ENCODE measurements at places on chromosomes 12 and 14.

DNA sequence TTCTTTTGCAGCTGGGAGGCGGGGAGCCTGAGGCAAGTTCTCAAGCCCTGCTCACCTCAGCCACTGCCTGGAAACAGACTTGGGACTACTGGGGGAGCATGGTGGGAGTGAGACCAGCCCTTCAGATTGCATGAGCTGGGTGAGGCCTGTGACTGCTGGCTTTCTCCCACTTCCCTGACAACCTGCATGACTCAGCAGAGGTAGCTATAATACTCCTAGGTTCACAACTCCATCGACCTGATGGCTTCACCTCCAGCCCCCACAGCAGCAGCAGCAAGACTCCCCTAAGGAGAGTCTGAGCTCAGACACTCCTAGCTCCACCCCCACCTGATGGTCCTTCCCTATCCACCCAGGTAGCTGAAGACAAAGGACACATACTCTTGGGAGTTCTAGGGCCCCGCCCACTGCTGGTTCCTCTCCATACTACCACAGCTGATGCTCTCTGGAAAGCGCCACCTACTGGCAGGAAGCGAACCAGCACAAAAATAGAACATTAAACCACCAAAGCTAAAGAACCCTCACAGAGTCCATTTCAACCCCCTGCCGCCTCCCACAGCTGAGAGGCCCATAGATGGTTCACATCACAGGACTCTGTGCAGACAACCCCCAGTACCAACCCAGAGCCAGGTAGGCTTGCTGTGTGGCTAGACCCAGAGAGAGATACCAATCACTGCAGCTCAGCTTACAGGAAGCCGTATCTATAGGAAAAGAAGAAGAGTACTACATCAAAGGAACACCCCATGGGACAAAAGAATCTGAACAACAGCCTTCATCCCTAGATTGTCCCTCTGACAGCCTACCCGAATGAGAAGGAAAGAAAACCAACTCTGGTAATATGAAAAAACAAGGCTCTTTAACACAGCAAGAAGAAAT is 68.7 kb downstream of the RPAP3 start:
- no peak for DNase-seq

GRCh38 chr12:20411345-20411744 is 43.0 kb downstream of the PDE3A start:
- no peak for DNase-seq

DNA sequence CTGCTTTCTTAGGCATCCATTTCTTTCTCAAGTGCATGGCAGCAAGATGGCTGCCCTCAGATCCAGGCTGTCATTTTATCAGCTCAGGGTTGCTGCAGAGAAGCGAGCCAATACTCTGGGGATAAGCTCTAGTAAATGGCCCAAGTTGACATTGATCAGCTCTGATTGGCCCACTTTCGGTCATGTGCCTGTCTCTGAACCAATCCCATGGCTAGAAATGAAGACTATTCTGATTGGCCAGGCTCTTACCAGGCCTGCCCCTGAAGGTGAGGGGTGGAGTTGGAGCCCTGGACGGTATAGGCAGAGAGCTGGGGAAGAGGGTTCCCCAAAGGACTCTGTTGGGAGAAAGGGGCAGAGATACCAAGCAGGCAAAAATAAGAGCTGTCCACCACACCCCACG is 41.4 kb downstream of the MYO1H start:
- DNase-seq, result no peak

- DNase-seq, result no peak
Observed at GRCh38 chr14:68135028-68135427, 315.4 kb downstream of the RAD51B start.

DNA sequence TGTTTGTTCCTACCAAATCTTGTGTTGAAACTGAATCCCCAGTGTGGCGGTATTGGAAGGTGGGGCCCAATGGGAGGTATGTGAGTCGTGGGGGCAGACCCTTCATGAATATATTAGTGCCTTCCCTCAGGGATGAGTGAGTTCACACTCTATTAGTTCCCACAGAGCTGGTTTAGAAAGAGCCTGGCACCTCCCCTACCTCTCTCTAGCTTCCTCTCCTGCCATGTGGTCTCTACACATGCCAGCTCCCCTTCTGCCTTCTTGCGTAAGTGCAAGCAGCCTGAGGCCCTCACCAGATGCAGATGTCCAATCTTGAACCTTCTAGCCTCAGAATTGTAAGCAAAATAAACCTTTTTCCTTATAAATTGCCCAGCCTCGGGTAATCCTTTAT is 105.8 kb downstream of the SPTSSA start:
- peak; percentile 79 for DNase-seq

- DNase-seq, result no peak
Observed at GRCh38 chr12:42742716-42743115, 153.2 kb upstream of the PRICKLE1 start.

DNA sequence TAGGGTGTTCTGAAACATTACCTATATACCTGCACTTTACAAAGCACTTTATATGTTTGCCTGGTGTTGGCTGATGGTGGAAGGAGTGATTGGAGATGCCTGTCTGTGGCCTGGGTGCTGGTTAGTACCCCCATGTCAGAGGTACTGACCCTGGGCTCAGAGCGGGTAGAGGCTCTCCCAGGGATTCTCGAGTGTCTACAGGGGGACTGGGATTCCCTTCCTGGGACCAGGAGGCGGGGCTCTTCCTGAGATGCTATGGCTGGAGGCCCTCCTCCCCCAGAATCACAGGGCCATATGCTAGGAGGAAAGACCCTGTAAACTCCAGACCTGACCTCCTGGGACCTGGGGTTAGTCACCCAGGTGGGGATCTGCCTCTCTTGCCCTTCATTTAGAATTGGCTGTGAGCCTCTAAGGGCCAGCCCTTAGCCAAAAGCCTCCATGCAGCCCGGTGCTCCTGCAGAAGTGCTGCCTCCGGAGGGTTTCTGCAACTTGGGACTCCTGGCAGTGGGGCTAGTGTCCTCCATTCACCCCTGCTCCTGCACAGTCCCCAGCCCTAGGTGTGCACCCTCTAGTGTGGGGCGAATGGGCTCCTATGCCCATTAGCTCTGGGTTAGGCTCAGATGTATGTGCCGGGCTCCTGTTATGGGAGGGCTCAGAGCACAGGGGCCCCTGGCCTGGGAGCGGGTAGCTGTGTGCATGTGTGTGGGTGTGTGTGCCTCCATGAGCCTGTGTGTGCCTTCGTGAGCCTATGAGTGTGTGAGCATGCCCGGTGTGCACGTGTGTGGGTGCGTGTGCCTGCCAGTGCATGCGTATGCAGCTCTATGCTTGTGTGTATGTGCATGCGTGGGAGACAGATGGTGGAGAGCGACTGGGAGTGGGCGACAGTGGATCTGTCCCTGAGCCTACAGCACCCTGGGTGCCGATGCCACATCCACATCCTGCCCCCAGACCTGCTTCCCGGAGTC is 36.6 kb downstream of the RTL1 start:
- no peak for DNase-seq

GRCh38 chr12:25705261-25705660 is 152.2 kb upstream of the LMNTD1 start:
- no peak for DNase-seq

GRCh38 chr14:98477935-98478334 is 794.1 kb downstream of the BCL11B start:
- DNase-seq, result no peak

- DNase-seq, result no peak
Observed at GRCh38 chr14:102998393-102998792, 59.0 kb downstream of the CDC42BPB start.

GRCh38 chr12:117189725-117190209 is 503 bp downstream of the FBXO21 start:
- no peak for DNase-seq

DNA sequence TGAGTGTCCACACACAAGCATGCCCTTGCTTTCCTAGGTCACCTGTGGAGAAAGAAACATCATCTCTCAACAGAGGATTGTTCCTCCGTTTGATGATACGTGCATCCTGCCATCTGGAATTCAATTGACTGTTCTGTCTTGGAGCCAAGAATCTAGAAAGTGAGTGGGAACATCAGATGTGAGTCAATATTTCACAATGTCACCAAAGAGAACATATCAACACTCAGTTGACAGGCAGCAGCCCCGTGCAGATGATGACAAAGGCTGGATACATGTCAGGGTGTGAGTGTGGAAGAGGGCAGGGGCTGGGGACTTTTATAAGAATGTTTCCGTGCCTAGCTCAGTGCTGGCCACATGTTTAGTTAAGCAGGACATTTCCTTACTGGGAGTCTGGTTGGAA is 76.1 kb downstream of the TBC1D30 start:
- no peak for DNase-seq

DNA sequence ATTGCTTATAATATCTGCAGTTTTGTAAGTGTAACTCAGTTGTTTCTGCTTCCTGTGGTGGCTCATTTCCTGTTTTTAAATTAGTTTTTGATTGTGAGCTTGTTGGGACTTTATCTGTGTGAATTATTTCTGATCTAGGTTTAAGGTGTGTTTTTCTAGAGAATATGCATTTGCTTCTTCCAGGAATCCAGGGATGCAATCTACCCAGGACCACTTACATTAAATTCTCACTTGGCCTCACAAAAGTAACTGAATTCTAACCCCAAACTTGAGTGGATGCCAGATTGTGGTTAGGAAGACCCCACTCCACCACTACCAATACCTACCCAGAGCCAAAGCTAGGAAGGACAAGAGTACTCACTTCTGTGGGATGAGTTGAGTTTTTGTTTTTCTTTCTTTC is 11.9 kb downstream of the STYX start:
- DNase-seq, result no peak

GRCh38 chr14:84090837-84091236 is 1439.1 kb upstream of the FLRT2 start:
- DNase-seq, result no peak

DNA sequence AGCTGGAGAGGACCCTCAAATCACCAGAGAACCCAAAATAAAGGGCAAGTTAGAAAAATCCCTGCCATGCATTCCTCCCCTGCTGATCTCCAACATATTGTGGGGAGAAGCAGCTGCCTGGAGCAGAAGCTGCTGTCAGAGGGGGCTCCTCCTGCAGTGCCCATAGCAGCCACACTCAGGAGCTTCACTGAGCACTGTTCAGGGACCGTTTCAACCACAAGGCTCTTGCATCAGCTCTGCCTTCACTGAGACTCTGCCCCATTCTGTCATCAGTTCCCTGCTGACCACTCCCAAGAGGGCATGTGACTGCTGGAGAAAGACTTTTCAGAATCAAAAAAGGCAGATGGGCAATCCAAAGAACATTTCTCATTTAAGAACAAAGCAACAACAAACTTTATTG is 392.7 kb downstream of the GALC start:
- DNase-seq, result peak; percentile 1

DNA sequence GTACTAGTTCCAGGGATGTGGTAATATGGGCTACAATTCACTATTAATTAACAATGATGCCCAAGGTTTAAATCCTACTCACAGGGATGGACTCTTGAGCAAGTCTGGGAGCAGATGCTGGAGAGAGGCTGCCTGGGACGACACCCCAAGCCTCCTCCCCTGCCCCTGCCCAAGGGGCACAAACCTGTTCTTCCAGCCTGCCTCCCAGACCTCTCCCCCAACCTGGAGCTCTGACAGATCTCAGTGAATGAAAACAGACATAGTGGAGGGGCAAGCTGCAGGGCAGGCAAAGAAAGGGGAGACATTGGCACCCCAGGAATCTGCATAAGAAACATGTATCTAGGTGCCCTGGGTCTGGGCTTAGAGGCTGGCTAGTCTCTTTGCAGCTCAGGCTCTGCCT is 5.8 kb downstream of the KDM2B start:
- DNase-seq, result no peak

- no peak for DNase-seq
Observed at GRCh38 chr12:6140651-6141447, 16.4 kb upstream of the VWF start.

DNA sequence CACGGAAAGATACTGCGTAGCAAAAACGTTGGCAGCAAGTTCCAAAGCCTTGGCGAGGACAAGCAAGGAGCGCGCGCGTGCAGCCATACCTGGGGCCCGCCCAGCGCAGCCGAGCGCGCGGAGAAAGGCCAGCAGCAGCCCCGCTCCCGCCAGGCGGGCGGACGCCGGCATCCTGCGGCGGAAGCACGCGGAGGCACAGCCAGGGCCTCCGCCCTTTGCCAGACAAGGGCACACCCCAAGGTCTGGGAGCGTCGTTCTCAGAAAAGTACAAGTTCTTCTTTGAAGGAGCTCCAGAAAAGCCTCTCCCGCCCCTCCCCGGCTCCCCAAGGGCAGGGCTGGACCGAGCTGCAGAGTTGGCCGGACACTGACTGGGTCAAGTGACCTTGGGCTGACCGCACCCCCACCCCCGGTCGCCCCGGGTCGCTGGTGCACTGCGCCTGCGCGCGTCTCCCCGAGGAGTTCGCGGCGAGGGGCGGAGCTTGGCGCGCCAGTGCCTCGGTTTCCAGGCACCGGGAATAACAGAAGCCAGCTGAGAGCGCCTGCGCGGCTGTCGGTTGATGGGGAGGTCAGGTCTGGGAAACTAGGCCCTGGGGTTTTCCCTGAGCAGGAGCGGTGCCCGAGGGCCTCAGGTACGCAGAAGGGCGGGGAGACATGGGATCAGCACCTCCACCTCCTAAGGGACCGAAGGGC is at the start of gene ZC2HC1C:
TSS of gene ZC2HC1C (plus strand) at position 521 of the 690 bp plus-strand sequence. CDS start 933 bp downstream, outside the sequence.
- peak; percentile 41 for DNase-seq

DNA sequence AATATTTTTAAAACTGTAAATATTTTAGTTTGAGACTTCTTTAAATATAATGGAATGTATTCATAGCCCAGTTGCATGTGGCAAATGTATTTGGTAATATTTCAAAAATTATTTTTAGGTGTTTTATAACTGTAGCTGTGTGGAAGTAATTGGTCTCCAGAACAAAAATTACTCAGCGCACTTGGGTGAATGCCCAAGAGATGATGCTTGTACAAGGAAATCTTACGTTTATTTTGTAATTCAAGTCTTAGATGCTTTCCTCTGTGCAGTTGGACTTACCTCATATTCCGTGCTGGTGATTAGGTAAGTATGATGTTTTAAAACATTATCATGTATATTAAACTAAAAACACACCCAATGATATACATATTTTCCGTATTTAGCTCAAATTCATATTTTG is 76.7 kb upstream of the SLCO1B1 start:
- DNase-seq, result no peak

DNA sequence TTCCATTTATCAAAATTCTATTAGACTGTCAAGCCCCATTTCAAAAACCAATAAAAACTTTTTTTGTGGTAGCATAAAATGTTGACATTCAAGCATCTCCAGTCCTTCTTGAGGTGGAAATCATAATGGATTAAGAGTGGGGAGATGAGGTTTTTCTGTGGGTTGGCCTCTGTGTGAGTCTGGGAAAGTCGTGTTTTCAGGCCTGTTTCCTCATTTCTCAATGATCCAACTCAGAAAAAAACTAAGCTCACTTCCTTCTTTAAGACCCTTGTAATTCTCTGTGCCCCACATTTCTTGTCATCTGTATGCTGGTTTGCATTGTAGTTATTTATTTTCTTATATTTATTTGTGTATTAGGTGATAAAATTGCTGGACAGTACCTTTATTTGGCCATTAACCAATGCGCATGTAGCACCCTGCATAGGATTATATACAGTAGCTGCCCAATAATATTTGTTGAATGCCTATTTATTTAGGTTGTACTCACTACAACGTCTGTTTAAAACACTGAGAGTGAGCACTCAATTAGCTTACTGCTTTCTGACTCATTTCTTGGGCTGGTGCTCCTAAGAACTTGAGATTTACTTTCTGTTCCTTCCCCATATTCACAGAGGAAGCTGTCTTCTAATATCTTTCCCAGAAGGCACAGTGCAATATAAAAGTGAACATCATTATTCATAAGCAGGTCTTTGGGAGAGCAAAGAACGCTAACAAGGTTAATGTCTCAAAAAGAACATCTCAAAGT is 121.9 kb downstream of the DNAI7 start:
- no peak for DNase-seq

GRCh38 chr12:24487606-24488005 is 461.3 kb downstream of the BCAT1 start:
- no peak for DNase-seq

- peak; percentile 18 for DNase-seq
Observed at GRCh38 chr14:77343662-77344061, 22.8 kb downstream of the GSTZ1 start.

All from DMS 273 treated with DMSO at 0.1 percent for 48 hours (cell line).